ENCODE measurements at places on chromosomes 1 and 21.
A peak's percentile ranks its signal among the peaks of the same experiment; 100 is the strongest.

DNA sequence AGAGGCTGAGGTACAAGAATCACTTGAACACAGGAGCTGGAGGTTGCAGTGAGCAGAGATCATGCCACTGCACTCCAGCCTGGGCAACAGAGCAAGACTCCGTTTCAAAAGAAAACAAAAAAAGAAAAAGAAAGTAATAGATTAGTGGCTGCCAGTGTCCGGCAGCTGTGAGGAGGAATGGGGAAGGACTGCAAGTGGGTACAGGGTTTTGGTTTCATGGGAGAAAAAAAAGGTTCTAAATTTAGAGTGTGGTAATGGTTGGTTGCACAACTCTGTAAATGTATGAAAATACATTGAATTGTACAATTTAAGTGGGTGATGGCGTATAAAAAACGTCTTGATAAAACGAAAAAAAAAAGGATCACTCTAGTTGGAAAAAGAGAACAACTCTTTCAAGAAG is 6.7 kb downstream of the TAF1A start:
- DNase-seq: no peak

- no peak for DNase-seq
Measured at GRCh38 chr1:14340002-14340785, 258.3 kb upstream of the KAZN start.

- no peak for DNase-seq
Measured at GRCh38 chr1:209160230-209160629, 423.3 kb upstream of the CAMK1G start.

DNA sequence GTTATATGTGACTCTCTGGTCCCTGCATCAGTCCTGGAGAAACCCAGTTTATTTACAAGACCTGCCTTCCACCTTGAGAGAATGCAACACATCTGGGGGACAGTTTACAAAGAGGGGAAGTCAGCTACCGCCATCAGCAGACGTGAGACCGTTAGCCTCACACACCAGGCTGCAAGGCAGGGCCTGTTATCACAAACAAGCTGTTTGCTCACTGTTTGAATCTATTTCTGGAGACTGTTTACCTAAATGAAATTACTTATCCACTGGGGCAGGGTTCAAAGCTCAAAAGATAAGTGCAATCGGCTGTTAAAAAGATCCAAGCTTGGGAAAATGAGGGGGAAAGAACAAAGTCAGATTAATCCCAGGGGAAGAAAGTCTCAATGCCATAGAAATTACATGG is 134.4 kb downstream of the ZNF281 start:
- DNase-seq: no peak

- DNase-seq: no peak
Measured at GRCh38 chr1:240527086-240527485, 84.9 kb downstream of the GREM2 start.

- no peak for DNase-seq
Measured at GRCh38 chr1:39250460-39251240, 46.2 kb downstream of the MACF1 start.

DNA sequence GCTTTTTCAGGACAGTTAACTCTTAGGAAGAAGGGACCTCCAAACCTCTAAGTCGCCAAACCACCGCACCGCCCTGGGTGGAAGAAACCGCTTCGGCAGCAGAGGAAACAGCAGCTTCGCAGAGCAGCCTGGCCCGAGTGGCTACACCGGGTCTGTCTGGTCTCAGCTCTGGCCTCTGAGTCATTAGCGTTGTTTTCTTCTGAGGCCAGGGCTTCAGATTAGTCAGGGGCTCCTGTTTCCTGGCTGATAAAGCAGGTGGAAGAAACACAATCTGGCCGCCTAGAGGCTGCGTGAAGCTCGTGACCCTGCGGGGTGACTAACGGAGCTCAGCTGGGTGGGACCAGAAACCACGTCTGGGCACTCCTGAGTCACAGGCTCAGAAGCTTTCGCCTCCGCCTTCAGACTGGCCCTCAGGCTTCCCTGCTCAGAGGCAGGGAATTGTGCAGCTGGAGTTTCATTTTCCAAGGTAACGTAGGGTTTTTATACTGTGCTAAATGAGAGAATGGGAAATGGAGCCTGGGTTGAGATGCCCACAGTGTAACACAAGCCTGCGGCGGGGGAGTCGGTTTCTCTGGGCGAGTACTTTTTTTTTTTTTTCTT is 44.9 kb downstream of the CHAF1B start:
- DNase-seq: peak; percentile 82

GRCh38 chr1:180151508-180151907 is 3.2 kb upstream of the QSOX1 start:
- DNase-seq: no peak
